ENCODE measurements at places on chromosomes 2 and 18.
A peak's percentile ranks its signal among the peaks of the same experiment; 100 is the strongest.

- DNase-seq, result no peak
These were observed 401.2 kb downstream of the TGIF1 start for GRCh38 chr18:3851159-3851558.

- DNase-seq, result no peak
These were observed 41.6 kb upstream of the ST3GAL5 start for GRCh38 chr2:85930129-85931124.

DNA sequence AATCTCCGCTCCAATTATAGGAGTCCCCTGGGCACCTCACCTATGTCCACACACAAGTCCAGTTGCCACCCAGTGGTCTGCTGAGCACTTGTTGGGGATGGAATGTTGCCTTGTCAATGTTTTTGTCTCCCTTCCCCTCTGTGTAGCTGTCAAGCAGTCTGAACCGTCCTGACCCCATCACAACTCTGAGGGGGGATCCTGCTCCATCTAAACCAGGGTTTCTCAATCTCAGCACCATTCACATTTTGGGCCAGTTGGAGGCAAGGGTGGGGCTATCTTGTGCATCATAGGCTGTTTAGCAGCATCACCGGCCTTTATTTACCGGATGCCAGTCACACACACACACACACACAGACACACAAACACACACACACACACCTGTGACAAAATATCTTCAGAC lies 53.0 kb downstream of the CYP26B1 start:
- DNase-seq, result no peak

- no peak for DNase-seq
These were observed 1377.6 kb upstream of the PIK3C3 start for GRCh38 chr18:40577239-40577980.

GRCh38 chr18:69622184-69622583 lies 221.5 kb downstream of the DOK6 start:
- no peak for DNase-seq

GRCh38 chr2:215772003-215772402 lies 241.3 kb downstream of the MREG start:
- DNase-seq, result no peak

DNA sequence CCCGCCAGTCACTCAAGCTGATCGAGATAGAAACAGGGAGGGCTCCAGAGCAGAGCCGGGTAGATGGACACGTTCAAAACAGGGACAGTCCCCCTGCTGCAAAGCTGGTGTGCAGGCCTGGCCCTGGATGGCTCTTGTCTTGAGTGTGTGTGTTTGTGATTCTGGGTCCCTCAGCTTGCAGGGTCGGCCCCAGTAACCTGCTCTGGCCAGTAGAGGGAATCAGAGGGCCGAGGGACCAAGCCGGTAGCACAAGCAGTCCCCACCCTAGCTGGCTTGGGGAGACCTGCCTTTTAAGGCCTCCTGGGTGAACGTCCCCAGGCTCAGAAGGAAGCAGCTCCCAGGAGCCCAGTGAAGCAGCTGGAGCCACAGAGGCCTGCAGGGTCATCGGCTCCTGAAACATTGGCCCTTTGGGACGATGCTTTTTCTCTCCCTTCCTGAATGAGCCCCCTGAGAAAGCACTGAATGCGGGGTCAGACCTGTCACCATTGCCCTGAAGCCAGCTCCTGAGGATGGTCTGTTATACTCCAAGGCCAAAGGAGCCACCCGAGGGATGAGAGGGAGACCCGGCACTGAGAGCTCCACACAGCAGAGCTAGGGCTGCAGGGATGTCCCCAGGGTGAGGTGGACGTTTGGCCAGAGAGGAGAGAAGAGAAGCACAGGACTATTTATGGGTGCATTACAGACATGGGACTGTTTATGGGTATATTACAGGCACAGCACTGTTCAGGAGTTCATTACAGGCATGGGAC lies 15.4 kb upstream of the MLPH start:
- DNase-seq, result peak; percentile 31

DNA sequence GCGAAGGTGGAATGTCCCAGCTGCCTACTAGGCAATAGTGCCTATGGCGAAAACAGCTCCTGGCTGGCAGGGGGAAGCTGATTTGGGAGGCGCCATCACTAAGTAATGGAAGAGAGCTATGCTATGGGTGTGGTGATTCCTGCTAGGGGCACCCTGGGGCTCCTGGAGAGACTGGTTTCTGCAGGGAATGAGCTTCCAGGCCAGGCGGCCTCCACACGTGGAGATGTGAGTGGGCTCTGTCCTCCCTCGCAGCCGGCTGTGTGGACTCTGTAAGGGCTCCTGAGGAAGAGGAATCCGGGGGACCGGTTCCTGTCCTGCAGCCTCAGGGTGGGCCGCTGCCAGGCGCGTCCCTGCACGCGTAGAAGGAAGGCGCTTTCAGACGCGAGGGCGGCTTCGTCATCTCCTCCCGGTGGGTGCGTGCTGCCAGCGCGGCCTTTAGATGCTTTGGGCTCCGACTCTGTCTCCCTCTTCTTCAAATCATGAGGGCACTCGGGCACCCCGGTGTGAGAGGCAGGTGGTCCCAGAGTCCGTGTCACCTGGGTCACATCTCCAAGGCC lies 55.5 kb upstream of the ANKRD62 start:
- no peak for DNase-seq

DNA sequence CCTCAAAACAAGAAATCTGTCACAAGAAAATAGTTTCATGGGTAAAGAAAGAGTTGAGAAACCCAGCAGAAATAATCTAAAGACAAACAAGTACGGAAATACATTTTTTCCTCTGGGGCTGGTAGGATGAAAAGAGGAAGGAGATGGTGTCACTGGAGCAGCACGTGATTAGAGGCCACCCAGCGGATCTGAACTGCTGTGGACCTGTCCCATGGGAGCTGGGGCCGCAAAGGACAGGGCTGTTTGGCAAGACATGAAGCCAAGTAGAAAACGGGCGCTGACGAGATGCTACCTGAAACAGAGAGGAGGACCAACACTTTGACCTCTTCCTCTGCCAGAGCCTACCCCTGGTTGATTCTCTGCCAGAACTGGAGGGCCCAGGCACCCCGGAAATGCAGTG lies 295.4 kb upstream of the ATP5MC3 start:
- DNase-seq, result no peak

- no peak for DNase-seq
These were observed 144.7 kb upstream of the ITGA4 start for GRCh38 chr2:181312515-181312927.

DNA sequence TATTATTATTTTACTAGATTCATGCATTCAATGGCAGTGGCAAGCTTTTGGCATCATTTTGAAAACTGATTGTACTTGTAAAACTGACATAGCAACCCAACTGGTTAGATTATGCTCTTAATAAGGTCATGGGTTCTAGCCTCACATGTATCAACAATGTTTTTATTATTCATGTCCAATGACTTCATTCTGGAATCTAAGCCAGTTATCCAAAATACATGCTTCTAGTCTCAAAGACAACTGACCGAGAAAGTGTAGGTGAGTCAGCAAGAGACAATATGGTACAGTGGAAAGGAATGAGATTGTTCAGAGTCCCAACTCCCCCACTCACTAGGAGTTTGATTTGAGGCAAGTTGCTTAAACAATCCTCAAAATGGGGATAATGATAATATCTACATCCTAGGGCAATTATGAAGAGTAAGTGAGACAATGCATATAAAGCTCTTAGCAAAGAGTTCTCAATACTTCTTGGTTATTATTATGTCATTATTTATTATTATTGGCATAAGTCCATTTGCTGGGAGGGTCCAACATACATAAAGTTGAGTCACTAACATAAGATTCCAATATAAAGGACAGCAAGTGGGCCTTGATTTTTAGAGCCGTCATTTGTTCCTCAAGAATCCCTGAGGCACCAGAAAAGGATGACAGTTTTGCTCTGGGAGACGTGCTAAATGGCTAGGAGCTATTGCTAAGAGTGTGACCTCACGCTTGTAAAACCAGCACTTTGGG lies 99.4 kb downstream of the NEB start:
- DNase-seq, result no peak
